Stimulated activated CD4-positive, alpha-beta T cell treated with anti-CD3 and anti-CD28 coated beads, Interleukin-4, amount 100 ng/mL, for 1 hour (primary cell): ENCODE measurements at places on chromosomes 16 and 17.

DNA sequence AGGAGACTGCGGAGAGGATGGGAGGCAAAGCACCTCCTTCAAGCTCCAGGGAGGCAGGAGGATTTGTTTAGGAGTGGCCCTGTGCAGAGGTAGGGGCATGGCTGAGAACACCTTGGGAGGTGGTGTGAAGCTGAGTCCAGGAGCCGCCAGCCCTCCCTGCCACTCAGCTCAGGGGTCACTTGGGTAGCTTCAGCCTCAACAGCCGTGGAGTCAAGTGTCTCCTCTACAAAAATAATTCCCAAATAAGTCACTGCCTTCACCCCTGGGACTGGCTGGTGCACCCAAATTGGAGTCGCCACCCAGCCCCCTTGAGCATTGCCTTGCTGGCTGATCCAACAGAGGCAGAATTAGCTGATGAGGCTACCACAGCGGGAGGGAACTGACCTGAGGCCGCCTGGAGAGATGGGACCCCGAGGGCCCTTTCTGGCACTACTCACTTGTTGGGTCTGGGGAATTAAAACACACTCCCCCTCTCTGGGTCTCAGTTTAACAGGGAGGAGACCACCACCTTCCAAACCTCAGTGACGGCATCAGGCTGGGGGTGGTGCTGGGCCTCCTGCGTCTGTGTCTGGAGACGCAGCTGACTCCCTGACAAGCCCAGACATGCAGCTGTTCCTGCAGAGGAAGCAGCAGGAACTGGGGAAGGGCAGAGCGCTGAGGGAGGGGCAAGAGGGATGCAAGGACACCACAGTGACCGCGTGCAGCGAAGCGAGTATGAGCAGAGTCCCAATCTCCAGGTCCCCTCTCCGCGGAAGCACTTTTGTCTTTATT is 87.9 kb upstream of the TOB1 start:
- no peak for DNase-seq

DNA sequence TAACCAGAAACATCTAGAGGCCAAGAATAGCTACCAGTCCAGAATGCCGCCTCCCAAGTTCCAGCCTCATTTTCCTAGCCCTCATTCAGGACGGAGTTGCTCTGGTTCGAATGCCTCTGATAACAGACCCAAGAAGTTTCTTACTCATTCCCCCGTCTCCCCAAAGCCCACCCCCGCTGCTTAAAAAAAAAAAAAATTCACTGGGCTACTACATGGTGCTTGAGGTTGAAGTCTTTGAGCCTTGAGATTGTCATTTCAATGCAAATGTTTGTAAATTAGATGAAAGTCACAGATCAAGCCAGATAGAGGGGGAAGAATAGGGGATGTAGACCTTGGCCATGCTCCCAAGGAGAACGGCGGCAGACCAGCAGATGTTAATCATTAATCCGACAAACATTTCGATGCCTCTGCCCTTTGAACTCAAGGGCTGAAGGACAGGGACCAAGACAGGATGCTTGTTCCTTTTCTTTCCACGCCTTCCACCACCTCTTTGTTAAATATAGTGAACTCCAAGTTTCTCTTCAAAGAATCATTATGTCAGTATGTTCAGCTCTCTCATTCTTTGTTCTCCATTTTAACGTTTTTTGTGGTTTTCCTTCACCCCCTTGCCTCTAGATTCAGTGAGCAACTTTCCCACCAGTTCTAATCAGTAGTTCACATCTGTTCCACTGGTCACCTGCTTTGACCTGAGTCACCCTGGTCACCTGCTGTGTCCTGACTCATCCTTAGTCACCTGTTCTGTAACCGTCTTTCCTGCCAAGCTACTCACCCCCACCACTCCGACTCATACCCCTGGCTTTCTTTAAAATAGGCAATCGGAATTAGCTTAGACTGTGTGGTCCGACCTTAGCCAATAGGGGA is 190.3 kb downstream of the CPPED1 start:
- peak; percentile 36 for DNase-seq

DNA sequence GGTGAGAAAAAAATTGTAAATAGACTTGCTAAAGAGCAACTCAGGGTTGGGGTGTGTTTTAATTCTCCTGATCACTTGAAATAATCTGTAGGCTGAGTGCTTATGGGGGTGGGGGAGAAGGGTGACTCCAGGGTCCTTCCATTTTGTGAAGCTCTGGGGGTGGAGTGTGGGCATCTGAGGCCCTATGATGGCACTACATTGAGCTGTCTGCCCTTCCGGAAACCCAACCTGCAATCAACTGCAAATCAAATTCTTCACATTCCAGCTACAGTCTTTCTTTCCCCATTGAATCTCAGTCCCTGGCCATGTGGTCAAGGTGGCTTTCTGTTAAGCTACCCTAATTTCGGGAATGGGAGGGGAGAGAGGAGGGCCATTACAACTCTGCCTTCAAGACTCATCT is 6.0 kb upstream of the CDC6 start:
- no peak for DNase-seq

GRCh38 chr17:1471911-1472821 is 16.1 kb upstream of the CRK start:
- DNase-seq = no peak

GRCh38 chr16:12235110-12235509 is 258.6 kb downstream of the SNX29 start:
- DNase-seq = no peak

DNA sequence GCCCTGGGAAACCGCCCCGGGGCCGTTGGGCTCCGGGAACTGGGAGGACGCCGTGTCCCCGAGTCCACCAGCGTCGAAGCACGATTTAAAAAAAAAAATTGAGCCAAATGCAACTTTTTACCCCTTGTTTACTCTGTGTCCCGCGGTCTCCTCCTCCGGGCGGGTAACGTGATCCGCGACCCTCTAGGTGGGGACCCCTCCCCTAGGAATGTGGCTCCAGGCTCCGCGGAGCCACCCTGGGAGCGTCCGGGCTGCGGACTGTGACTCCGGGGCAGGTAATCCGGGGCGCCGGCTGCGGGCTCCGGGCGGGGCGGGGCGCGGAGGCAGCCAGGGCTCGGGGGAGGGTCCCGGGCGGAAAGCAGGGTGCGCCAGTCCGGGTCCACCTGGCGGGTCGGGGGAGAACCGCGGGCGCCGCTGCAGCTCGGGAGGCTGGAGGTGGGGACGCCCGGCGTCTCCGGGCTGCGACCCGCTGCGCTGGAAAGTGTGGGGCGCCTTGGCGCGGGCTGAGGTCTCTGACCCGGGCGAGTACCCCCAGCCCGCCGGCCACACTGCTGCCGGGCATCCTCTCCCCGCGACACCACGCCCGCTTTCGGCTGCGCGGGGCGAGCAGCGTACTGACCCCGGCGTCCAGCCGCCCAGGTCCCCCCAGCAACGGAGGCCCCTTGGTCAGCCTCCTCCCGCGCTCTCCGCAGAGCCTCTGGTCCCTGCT is 852 bp upstream of the HELZ start:
- DNase-seq = peak; percentile 55
